ENCODE measurements at places on chromosomes 13 and 19.
A peak's percentile ranks its signal among the peaks of the same experiment; 100 is the strongest.

- no peak for DNase-seq
Measured at GRCh38 chr19:9060564-9061340, 26.1 kb upstream of the OR1M1 start.

DNA sequence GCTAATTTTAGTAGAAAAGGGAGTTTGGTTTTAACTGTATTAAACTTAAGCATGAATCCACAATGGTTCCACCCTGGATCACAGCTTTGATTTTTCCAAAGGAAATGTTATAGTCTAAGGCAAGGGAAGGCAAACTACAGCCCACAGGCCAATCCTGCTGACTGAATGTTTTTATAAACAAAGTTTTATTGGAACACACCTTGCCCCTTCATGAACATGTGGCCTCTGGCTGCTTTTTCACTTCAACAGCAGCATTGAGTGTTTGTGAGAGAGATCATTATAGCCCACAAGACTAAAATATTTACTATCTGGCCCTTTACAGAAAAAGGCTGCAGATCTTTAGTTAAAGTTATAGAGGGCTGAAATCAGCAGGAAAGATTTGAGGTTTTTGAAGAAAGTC is 198.7 kb downstream of the IRS2 start:
- DNase-seq: no peak

- no peak for DNase-seq
Measured at GRCh38 chr13:101283782-101284181, 132.5 kb downstream of the NALCN start.

DNA sequence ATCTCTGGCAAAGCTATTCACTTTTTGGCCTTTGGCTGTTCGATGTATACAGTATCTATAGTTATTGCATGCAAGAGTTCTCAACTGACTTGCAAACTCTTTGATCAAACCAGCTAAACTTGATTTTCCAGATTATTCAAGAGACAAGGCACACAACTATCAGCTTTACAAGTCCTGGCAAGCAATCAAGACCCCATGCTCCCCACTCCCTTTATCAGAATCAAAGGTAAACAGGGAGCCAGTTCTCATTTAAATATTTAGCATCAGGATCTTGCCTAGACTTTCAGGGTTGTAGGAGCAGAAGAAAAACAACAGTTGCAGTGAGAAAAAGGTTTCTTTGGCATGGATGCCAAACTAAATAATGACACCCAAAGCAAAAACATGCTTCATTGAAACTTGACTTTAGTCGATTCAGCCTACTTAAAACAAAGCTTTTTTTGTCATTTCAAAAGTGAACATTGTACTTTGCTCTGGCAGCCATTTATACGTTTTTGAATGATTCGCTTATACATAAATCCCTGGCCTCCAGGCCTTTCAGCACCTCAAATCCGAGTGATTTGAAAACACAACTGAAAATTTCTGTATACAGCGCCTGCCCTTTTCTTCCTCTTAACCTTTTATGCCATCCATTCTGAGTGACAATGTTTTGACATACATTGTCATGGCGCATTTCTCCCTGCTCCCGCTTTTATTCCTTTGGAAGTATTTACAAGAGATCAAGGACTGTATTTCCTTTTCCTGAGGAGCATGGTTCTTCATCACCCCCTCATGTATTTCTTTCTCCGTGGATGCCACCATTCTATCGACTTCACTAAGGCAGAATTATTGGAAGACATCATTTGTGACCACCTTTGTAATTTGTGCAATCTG is 340.8 kb downstream of the KLF5 start:
- DNase-seq: no peak

GRCh38 chr19:3276341-3276799 is 51.9 kb downstream of the CELF5 start:
- DNase-seq: peak; percentile 47

Measured in activated T-cell treated with anti-CD3 and anti-CD28 coated beads, Interleukin-2, amount 50 U/mL, for 4 hours (primary cell).